ENCODE measurements at places on chromosomes 12 and 14.

- DNase-seq = no peak
Observed at GRCh38 chr12:130081117-130081805, 81.0 kb upstream of the FZD10 start.

- DNase-seq = no peak
Observed at GRCh38 chr14:22073801-22074200, 400.2 kb upstream of the OR4E1 start.

- peak; percentile 63 for DNase-seq
Observed at GRCh38 chr12:75977952-75978671, 53.5 kb downstream of the PHLDA1 start.

- DNase-seq = no peak
Observed at GRCh38 chr12:19451196-19451595, 11.9 kb downstream of the AEBP2 start.

DNA sequence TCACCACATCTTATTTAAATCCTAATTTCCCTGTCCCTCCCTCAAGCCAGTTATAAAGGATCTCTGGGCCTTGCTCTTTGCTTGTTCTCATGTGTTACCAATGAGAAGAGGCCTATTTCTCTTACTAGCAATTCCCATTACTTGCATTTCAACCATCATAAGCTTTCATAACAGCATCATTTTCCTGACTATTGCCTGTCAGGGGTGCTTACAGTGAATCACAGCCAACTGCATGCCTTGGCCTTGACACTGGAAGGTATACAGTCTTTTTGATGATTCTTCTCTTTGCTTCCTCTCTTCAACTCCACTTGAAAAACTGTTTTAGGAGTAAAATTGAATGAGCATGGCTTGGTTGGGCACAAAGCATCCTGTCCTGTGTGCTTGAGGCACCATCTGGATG, 127.0 kb downstream of the NPAS3 start:
- no peak for DNase-seq
